Astrocyte (in vitro differentiated cells and primary cell): ENCODE measurements at places on chromosomes 11 and 22.

DNA sequence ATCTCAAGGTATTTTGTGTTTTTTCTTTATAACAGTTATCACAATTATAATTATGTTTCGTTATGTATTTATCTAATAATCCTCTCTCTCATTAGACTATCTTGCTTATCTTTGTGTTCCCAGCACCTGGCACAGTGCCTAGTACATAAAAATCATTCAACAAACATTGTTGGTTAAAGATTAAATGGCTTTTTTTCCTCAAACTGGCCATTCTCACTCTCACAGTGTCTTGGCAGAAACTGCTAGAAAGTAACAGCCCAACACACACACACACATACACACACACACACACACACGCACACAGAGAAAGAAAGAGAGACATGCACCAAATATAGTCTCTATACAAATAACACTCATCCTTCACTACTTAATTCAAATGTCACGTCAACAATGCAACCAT is 36.8 kb downstream of the OR10A6 start:
- DNase-seq = no peak

DNA sequence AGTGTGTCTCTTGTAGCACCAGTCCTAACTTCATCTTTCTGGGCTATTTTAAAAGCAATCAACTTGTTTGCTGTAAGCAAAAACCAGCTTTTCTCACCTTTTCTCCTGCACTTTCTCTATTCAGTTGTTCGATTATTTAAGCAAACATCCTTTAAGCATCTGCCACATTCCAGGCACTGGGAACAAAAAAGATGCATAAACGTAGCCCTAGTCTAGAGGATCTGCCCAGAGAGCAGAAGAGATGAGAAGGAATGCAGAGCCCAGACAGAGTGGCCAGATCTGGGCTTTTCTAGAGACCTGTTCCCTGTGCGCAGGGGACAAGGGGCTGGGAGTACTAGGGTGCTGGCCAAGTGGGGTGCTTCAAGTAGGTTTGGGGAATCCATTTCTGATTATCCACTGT is 8.4 kb downstream of the APLNR start:
- no peak for DNase-seq

- DNase-seq = peak; percentile 52
These were observed 25.6 kb upstream of the SUSD2 start for GRCh38 chr22:24155627-24156140.

DNA sequence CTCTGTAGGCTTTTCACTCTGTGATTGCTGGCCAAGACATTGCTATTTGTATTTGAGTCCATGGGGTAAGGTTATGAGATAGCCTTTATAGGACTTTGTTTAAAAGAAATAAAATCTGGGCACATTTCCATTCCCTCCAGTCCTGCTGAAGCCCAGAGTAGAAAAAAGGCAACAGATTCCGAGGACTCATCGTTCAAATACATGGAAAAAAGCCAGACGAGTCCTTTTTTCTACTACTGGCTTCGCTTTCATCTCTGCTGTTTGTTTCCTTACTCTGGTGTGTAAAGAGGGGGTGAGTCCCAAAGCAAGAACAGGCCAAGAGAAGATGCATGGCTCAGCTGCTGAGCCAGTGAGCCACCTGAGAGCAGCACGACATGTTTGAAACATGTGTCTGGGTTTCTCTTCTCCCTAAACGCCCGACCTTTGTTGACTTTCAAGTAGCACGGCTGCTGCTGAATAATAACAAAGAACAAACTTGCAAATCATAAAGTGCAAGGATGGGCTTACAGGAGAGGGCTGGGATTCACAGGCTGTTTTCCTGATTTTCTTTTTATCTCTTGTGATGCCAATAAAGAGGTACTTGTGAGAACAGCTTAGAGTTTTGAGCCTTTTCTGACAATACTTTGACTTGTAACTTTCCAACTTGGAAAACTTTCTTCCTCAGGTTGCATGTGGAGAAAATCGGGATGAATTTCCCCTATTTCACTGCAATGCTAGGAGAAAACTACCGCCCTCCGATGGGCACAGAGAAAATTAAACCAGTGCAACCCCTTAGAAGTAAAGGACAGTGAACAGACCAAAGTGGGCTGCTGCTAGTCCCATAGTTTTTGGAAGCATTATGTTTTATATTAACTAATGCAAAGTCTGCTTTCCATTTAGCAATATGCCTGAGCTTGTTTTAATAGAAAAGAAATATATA is 195.2 kb upstream of the RAG2 start:
- no peak for DNase-seq

DNA sequence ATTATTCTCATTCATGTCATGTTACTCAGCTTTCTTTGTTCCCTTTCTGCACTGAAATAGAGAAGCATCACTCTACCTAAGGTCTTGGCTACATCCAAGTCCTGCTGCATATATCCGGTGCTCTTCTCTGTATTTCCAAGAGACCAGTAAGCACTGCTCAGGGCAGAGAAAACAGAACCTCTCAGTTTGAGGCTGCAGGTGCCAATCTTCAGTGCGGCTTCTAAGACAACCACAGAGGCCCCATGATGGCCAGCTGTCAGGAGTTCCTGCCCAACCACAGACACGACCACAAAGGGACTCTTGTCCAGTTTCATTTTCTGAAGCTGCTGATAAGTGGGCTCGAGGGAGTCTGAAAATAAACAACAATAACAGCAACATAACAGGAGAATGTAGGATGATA is 378.4 kb upstream of the PITPNB start:
- DNase-seq = peak; percentile 15

DNA sequence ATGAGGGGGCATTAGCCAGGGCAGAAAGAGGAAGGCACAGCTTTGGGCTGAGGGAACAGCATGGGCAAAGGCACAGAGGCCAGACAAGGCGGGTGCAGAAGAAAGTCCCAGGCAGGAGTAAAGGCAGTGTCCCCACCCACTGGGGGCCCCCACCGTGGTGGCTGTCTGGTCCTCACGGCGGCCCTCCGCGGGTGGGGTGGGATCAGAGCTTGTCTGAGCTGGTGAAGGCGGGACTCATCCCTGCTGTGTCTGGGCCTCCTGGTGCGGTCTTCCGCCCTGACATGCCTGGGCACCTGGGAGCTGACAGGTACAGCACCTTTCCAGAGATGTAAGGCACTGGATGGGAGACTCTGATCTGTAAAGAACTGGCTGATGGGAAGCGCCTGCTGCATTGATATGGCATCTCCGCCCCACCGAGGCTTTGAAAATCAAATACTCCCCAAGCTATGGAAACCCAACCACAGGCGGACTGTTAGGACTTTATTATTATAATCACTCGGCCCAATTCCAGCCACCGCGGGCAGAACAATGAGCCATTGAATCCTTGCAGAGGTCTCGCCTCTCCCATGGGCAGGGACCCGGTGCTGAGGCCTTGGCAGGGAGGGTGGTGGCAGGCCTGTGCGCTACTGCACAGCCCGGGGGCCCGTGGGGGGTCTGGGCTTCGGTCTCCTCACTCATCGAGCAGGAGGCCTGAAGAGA is 14.2 kb upstream of the GNB1L start:
- no peak for DNase-seq

DNA sequence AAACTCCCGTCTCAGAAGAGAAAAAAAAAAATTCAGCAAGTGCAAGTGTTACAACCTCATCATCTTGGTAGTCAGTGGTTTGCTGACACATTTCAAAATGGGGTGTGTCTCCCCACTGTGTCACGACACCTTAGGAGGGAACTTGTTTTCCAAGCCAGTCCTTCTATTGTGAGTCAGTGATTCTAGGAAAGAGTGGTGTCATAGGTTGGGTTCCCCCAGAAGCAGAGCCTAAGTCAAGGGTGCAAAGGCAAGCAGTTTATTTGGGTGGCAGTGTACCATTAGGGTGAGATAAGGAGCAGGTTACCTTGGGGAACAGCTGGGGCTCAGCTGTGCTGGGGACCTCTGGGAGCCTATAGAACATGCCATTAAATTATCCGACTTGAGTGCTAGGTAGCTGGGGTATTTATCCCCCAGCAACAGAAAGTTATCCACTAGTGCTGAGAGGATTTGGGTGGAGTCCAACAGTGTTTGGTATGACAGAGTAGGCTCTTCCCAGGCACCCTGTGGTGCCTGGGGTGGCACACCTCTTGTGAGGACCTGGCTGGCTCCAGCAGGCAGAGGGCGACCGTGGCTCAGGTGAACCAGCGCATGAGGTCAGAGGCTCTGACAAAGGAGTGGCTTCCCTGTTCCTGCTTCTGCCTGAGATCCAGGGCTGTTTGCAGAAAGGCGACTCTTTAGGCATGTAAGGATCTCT is 41.7 kb downstream of the KIAA1671 start:
- DNase-seq = peak; percentile 66

DNA sequence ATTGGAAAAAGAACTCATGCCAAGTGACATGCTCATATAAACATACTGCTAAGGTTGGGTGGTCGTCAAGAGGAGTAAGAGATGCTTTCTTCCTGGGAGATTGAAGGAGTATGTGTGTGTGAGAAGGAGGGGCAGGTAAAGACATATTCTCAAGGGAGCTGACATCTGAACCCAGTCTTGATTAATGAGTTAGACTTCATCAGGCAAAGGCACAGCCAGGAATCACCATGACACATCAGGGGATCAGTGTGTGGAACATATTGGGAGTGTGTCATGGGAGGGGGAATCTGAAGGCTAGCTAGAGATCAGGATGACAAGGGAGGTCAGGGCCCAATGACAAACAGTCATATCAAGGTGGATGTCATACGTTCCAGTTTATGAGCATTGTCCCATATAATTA is 14.9 kb downstream of the CNTF start:
- no peak for DNase-seq

- no peak for DNase-seq
These were observed 94.1 kb upstream of the NECTIN1 start for GRCh38 chr11:119823077-119823476.

DNA sequence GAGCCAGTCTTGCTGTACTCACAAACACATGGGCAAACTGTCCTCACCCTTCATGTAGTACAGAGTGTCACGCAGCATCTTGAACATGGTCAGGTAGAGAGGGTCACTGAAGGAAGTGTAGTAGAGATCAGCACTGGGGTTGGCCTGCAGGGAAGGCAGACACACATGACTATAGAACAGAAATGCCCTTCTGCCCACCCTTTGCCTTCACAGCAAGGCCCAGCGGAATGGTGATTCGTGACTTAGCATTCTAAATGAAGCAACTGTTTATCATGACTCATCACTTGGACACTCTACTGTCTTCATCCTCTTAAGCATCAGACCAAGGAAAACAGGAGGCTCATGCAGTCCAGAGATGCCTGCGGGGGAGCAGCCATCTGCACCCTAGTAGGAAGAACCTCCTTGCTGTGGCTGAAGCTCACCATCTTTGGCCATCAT is 33.4 kb downstream of the SERPIND1 start:
- DNase-seq = peak; percentile 76

GRCh38 chr22:41847300-41847699 is 14.4 kb downstream of the SREBF2 start:
- no peak for DNase-seq

DNA sequence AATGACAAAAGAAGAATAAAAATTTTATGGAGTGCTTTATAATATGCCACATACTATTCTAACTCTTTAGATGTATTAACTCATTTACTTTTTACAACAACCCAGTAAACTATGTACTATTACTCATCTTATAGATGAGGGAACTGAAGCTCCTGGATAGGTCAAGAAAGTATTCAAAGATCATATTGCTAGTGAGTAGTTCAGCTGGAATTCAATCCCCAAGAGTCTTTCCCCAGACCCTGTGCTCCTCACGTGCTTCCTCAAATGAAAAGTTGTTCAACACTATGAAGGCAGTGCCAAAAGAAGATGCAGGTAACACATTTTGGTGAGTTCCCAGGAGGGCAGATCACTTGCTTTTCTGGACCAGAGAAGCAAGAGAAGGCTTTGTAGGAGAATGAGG is 46.8 kb downstream of the BTG4 start:
- peak; percentile 49 for DNase-seq

- peak; percentile 50 for DNase-seq
These were observed 1.1 kb upstream of the NECTIN1 start for GRCh38 chr11:119729951-119730613.

DNA sequence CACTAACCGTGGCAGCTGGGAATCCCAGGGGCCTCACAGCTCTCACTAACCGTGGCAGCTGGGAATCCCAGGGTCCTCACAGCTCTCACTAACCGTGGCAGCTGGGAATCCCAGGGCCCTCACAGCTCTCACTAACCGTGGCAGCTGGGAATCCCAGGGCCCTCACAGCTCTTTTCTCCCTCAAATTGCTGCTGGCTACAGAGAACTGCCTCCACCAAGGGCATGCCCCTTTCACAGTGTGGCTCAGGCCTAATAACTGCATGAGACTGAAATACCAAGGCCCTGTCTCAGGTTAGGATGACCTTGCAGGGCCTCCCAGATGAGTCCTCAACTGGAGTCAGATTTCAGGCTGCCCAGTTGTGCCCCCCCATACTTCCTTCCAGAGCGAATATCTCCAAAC is 35.1 kb upstream of the GGTLC2 start:
- no peak for DNase-seq

GRCh38 chr22:45783690-45784089 is 112.1 kb downstream of the ATXN10 start:
- DNase-seq = no peak

DNA sequence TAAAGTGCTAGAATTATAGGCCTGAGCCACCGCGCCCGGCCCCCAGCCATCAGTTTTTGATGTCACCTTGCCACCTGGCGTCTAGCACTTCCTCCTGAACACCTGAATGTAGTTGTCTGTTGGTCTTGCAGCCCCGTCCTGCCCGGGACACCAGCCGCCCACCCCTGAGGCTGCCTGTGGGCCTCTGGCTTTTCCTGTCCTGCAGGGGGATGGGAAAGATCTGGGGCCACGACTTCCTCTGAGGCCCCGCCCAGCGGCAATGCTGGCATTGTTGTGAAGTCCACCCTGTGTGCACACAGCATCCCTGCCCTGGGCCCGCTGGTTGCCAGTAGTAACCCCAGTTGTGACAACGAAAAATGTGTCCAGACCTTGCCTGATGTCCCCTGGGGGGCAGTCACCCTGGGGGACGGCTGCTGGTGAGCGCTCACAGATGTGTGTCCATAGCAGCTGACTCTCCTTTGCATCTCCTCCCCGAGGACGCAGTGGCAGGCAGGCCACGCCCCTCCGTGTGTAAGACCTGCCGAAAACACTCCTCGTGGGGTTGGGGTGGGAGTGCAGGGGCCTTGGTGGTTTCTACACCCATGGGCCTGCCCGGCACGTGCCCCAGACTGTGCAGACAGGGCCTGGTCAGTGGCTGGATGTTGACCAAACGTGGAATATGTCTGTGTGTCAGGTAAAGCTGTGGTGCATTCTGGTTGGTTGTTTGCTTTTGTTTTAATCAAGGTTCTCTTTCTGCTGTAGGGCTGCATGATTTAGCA is 6.8 kb downstream of the SELENOO start:
- no peak for DNase-seq

DNA sequence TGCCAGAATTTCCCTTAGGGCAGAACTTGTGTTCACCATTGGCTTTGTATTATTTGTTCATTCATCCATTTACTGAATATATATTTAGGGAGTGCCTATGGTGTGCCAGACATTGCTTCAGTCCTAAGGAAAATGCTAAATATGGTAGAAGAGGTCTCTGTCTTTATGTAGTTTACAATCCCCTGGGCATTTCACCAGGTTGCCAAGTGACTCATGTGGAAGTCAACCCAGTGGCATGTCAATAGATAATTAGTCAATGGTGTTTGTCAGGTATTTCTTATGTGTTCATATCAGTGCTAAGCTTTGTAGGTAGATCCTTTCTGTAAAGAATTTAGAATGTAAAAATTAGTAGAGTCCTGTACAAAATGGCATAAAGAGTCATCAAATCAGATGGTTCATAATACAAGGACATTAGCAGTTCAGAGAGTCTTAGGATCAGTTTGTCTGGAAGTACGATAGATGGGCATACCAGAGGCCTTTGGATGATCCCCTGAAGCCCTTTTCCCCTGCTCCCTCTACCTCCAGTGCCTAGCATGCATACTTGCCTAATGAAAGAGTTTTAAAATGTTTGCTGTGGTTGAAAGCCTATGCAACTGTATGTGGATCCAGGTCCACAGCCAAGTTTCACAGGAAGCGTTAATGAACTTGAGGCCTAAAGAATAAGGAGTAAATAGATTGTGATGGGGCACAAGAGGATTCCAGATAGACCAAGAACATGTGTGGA is 58.5 kb upstream of the SESN3 start:
- peak; percentile 46 for DNase-seq
